ENCODE measurements at places on chromosomes 6 and 20.
A peak's percentile ranks its signal among the peaks of the same experiment; 100 is the strongest.

DNA sequence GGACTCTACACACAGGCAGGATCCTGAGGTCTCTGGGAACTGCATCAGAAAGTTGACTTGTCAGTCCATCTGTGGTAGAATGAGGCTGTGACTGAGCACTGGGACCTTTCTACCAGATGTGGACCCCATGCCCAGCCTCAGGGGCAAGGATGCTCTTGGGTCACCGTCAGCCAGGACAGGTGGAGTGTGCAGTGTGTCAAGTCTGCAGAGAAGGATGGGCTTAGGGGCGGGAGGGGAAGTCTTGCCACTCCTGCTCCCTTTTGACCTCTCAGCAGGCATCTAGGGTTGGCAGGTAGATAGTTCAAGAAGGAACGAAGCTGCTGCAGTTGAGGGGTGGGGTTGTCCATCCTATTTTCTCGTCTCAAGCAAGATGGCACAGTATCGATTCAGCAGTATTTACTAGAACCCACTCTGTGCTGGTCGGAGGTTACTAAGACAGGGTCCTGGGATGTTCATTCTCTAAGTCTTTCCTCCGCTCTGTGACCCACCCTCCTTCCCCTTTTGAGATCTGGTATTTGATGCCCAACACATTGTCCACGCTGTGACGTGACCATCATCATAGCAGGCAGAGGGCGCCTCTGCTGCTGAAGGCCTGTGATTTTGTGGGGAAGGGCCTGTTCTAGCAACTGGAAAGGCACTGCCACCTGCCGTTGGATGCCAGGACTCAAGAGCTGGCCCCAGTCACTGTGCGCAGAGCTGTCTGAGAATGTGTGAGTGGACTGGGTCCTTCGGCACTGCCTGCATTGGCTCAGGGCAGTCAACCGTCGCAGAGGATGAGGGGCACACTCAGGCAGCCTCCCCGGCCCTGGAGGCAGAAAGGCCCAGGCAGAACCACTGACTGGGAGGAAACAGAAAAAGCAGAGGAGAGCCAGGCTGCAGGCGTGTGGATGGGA is 23.2 kb downstream of the RBCK1 start:
- DNase-seq = peak; percentile 64

DNA sequence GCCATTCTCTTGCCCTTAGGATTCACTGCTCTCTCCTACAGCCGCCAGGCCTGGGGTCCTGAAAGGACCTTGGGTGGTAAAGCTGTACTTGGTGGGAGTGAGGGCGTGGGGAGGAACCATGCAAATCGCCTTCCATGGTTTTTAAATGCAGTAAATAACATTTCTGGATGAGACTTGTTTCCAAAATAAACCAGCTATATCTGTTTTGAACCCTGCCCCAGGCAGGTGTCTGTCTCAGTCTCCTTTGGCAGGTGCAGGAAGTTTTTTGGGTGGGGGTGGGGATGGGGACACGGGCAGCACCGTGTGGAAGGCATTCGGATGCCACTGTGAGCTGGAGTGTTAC is 14.3 kb downstream of the ITPA start:
- DNase-seq = no peak

- no peak for DNase-seq
Observed at GRCh38 chr6:107592806-107593205, 102.9 kb downstream of the SOBP start.

- DNase-seq = no peak
Observed at GRCh38 chr6:16633465-16633864, 127.8 kb downstream of the ATXN1 start.

DNA sequence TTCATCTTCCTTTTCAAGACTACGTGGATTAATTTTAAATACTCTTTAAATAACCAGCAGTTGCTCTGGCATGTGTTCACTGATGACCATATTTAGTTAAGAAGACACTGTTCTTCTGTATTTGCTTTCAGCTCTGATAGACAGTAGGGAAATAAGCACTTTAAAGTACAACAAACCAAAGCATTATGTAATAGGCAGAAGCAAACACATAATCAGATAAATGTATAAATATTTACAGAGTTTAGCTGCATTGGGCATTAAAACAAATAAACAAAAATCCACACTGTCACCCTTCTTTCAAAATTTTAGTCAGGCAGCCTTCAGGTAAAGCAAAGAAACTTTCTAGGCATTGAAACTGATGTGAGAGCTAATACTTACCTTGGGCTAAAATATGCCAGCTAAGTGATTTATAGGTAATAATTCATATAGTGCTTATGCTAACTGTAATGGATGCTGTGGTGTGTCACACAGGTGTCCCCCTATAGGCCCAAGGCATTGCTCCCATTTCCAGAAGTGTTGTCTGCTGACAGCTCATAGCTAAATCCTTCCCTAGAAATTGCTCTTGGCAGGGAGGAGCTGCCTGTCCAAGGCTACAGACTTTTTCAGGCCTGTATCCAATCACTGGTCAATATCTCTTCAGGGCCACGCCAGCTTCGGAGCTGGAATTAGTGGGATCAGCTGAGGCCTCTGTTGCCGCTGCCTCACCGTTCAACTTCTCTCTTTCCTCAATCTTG is 111.5 kb upstream of the CITED2 start:
- no peak for DNase-seq

Data from foreskin fibroblast (primary cell).